Thoracic aorta (tissue), 2 donors: ENCODE measurements at places on chromosomes 2 and 18. TPM values are rescaled to one million over a fixed set of nuclear protein-coding genes. Genes with fewer than 3 reads are reported as not detected.

Gene PARD3B
- total RNA-seq: 34.5 TPM

Gene CENPA
- total RNA-seq: not detected

Gene CIB4
- total RNA-seq: not detected

Gene PRKAG3
- total RNA-seq: not detected

Gene LHCGR
- total RNA-seq: not detected

Gene RBFA
- total RNA-seq: 21.7 TPM

Gene GPR39
- 2.7 TPM for total RNA-seq

Gene IL36B
- not detected for total RNA-seq

GRCh38 chr2:70192516-70192915 is 1.7 kb upstream of the C2orf42 start:
- H3K36me3 ChIP-seq: no peaks in the 10 kb centered on the region
- DNase-seq: no peak
- H3K27me3 ChIP-seq: no peaks in the 10 kb centered on the region
- no peak overlapping the region for H3K4me3 ChIP-seq

DNA sequence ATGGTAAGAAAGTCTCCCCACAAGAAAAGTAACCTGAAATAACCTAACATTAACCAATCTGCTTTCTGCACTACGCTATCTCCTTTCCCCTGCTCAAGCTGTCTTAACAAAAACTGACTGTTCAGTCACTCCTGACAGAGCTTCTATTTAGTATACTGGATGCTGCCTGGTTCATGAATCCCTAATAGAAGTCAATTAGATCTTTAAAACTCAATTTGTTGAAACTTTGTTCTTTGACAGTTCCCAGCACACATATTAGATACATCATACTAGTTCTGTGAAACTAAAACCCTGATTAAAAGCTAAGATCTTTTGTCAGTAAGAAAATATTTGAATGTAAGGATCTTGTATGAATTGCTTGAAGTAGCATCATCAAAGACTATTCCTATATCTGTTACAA is 287.4 kb downstream of the RBM43 start:
- no peak for DNase-seq
- no peaks in the 10 kb centered on the region for H3K36me3 ChIP-seq
- H3K4me1 ChIP-seq: no peaks in the 10 kb centered on the region
- no peaks in the 10 kb centered on the region for H3K27me3 ChIP-seq

DNA sequence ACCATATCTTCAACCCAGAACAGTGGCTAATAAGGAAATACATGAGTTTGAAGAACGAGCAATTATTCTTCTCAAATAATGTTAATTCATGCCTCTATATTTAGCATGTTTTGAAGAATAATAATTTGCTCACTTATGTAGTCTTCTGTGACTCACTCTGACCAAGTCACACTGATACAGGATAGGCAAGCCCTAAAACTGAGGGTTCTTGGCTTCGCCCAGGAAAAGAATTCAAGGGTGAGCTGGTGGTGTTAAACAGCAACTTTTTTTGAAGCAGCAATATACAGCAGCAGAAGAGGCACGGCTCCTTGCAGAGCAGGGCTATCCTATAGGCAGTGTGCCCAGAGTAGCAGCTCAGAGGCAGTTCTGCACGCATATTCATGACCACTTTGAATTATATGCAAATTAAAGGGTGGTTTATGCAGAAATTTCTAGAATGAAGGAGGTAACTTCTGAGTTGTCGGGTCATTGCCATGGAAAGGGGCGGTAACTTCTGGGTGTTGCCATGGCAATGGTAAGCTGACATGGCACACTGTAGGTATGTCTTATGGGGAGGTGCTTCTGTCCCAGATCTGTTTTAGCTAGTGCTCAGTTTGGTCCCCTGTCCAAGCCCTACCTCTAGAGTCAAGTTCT is 200.6 kb downstream of the RND3 start:
- DNase-seq: no peak
- H3K27ac ChIP-seq: no peak overlapping the region
- no peaks in the 10 kb centered on the region for H3K36me3 ChIP-seq
- H3K4me3 ChIP-seq: no peak overlapping the region
- no peaks in the 10 kb centered on the region for H3K27me3 ChIP-seq

GRCh38 chr2:172751564-172751963 is 15.9 kb downstream of the RAPGEF4 start:
- no peaks in the 10 kb centered on the region for H3K27me3 ChIP-seq
- H3K4me1 ChIP-seq: no peaks in the 10 kb centered on the region
- no peak for DNase-seq
- H3K27ac ChIP-seq: no peak overlapping the region
- no peak overlapping the region for H3K4me3 ChIP-seq
- no peaks in the 10 kb centered on the region for H3K36me3 ChIP-seq

DNA sequence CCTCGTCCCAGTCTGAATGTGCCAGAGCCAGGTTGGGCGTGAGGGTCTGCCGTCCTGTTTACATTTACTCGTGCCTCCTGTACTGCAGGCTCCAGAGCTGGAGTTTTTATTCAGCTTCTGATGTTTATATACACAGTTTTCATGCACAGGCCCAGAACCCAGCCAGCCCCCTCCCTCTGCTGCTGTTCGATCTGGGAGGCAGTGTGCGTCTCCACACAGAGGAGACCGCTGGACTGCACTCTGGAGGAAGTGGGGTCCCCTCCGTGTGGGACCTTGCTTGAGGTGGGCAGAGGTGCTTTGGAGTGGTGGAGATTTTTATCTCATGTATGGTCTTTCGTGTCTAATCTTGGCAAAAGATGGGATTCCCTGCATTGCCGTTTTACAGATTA is 90.6 kb downstream of the GLI2 start:
- H3K27ac ChIP-seq: no peak overlapping the region
- no peaks in the 10 kb centered on the region for H3K36me3 ChIP-seq
- no peak for DNase-seq
- peaks cover 8% of the 10 kb centered on the region for H3K4me1 ChIP-seq

- no peaks in the 10 kb centered on the region for H3K36me3 ChIP-seq
- peaks cover 36% of the 10 kb centered on the region for H3K4me1 ChIP-seq
- H3K27me3 ChIP-seq: no peaks in the 10 kb centered on the region
- H3K27ac ChIP-seq: peak overlapping the region; percentile 26
- peak overlapping the region; percentile 16 for H3K4me3 ChIP-seq
Measured at GRCh38 chr2:237603718-237604362, 13.3 kb upstream of the RAB17 start.

DNA sequence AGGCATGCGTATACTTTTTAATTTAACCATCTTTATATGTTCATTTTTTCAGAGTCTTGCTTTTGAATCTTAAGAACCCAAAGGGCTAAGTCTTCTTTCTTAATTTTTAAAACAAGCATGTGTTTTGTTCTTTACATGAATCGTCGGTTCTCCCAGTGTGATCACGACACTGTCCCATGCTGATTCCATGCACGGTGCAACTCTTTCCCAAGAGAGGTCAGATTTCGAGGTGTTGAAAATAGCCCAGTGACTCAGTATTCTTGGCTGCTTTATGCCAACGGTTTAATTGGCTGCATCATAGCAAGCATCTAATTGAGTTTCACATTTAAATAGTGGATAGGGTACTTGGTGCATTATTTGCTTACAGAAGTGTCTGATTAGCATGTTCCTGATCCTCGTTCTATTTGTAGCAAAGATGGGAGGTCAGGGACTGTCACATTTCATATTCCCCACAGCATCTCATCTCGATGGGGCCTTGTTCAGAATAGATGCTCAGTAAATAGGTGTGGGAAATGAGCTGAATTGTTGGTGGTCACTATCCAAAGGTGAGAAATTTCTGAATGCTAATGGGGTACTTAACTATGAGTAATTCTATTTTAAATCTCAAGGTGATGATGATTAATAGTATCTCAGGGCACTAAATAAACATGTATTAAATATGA is 2.8 kb downstream of the NPAS2 start:
- H3K4me1 ChIP-seq: peaks cover 33% of the 10 kb centered on the region
- DNase-seq: no peak
- H3K36me3 ChIP-seq: no peaks in the 10 kb centered on the region
- peak overlapping the region; percentile 7 for H3K27ac ChIP-seq

- peaks cover 7% of the 10 kb centered on the region for H3K36me3 ChIP-seq
- no peak for DNase-seq
- peak overlapping the region; percentile 76 for H3K4me3 ChIP-seq
- H3K27ac ChIP-seq: peak overlapping the region; percentile 95
- H3K27me3 ChIP-seq: no peaks in the 10 kb centered on the region
- H3K4me1 ChIP-seq: peaks cover 37% of the 10 kb centered on the region
Measured at GRCh38 chr2:219252570-219252899, 508 bp upstream of the TUBA4B start.

DNA sequence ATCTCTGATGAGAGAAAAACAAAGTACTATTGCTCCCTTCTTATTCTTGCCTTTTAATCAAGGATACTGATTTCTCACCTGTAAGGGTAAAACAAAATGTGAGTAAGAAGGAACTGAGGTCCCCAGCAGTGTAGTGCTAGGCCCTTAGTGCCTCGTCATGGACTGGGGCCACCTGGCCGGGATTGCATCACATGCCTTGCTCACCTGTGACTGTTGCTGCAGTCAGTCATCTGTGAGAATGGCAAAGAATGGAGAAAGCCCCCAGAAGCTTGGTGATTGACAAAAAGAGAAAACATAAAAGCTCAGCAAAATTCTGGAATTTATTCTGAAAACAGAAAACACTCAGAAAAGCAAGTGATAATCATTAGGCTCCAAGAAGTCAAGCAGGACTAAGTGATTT is 63.4 kb downstream of the SPATS2L start:
- H3K27ac ChIP-seq: no peak overlapping the region
- no peak for DNase-seq
- H3K4me3 ChIP-seq: no peak overlapping the region
- no peaks in the 10 kb centered on the region for H3K4me1 ChIP-seq
- H3K36me3 ChIP-seq: no peaks in the 10 kb centered on the region

DNA sequence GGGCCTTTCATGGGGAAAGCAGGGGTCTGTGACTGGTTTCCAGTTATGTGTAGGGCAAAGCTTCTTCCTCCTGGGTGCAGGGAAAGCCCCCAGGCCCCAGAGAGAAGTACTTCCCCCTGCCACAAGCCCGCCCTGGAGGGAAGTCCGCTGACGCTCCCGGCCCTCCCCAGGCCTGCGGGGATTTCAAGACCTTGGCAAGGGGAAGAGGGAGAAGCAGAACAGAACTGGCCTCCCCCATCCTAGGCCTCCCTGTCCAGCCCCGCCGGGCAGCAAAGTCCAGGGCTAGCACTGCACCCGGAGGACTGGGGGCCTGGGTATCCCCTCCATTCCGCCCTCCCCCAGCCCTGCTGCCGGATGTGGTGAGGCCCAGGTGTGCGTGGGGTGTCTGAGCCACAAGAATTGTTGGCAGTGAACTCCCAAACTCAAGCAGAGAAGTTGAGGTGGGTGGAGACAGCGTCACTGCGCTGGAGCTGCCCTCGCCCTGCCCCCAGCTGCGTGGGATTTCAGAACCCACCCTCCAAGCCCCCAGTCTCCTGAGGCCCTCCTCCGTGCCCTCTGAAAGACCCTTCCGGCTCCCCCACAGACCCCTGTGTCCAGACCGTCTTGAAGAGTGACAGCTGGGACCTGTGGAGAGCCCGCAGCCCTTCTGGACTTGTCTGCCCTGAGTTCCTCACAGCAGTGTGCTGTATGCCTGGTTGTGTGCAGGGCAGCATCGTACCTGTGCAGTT is 1.1 kb upstream of the DUSP2 start:
- H3K27me3 ChIP-seq: no peaks in the 10 kb centered on the region
- DNase-seq: no peak
- H3K4me3 ChIP-seq: peak overlapping the region; percentile 77

GRCh38 chr2:10028988-10029874 is 14.1 kb upstream of the KLF11 start:
- no peaks in the 10 kb centered on the region for H3K36me3 ChIP-seq
- no peaks in the 10 kb centered on the region for H3K4me1 ChIP-seq
- DNase-seq: no peak
- no peaks in the 10 kb centered on the region for H3K27me3 ChIP-seq
- H3K27ac ChIP-seq: peak overlapping the region; percentile 30

GRCh38 chr2:73111073-73112025 is 1.4 kb downstream of the RAB11FIP5 start:
- H3K4me1 ChIP-seq: peaks cover 16% of the 10 kb centered on the region
- no peaks in the 10 kb centered on the region for H3K27me3 ChIP-seq
- H3K27ac ChIP-seq: peak overlapping the region; percentile 96
- DNase-seq: no peak
- H3K36me3 ChIP-seq: no peaks in the 10 kb centered on the region
- H3K4me3 ChIP-seq: peak overlapping the region; percentile 95

GRCh38 chr2:201698588-201699226 is at the start of gene MPP4:
TSS of gene MPP4 (minus strand) at chr2:201698644. CDS start at chr2:201693954, 4,690 bp downstream.
- H3K36me3 ChIP-seq: peaks cover 3% of the 10 kb centered on the region
- H3K27me3 ChIP-seq: no peaks in the 10 kb centered on the region
- peaks cover 7% of the 10 kb centered on the region for H3K4me1 ChIP-seq
- no peak for DNase-seq
- no peak within 1 kb of the TSS for H3K4me3 ChIP-seq

DNA sequence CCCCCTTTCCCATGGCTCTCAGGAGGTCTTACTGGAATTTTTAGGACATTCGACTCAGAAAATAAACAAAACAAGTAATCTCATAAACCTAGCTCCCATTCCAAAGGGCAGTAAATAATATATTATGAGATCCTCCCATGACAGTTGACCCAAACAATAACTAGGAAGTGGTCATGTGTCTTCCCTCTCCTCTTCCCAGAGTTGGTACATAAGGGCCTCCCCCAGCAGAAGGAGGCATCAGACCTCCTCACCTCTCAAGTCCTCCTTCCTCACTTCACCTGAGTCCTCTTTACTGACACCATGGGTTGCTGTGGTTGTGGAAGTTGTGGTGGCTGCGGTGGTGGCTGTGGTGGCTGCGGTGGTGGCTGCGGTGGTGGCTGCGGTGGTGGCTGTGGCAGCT is at the start of gene SCYGR7:
TSS of gene SCYGR7 (plus strand) at position 301 of the 400 bp plus-strand sequence. CDS start at position 301, 0 bp downstream.
- H3K36me3 ChIP-seq: no peaks in the 10 kb centered on the region
- H3K27ac ChIP-seq: no peak within 1 kb of the TSS
- no peak within 1 kb of the TSS for H3K4me3 ChIP-seq
- no peaks in the 10 kb centered on the region for H3K4me1 ChIP-seq
- no peaks in the 10 kb centered on the region for H3K27me3 ChIP-seq

- no peak overlapping the region for H3K27ac ChIP-seq
- no peak for DNase-seq
- H3K36me3 ChIP-seq: no peaks in the 10 kb centered on the region
- H3K4me3 ChIP-seq: no peak overlapping the region
Measured at GRCh38 chr2:177723235-177723634, 330.7 kb downstream of the AGPS start.

DNA sequence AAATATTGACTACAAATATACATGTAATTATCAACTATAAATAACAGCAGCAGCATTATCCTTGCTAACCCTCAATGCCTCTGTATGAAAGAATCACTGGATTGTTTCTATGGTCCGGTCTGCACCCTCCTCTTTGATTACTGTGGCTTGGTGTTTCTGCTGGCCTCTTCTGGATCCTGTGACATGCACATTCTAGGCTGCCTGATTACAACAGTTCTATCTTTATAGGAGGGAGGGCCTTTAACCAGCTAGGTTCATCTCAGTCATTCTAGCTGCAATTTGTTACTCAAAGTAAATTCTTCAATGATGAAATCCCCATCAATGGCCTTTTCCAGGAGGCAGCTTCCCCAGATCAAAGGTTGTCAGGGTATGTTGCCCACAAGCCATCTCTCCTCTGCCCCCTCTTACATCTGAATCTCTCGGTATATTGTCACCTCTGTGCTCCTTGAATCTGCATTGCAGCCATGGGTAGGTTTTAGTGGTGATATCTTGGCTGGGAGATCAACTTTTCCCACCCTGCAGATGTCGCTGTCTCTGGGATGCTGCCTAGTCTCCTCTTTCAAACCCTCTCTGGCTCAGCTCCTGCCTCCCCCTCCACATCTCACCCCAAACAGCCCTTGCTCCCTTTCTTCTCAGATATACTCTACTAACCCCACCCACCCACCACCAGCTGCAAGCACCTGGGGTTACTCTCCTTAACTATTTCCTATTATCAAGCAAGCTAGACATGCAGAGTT is 106.2 kb upstream of the BZW1 start:
- H3K4me3 ChIP-seq: no peak overlapping the region
- DNase-seq: no peak
- H3K36me3 ChIP-seq: no peaks in the 10 kb centered on the region
- H3K27ac ChIP-seq: no peak overlapping the region
- no peaks in the 10 kb centered on the region for H3K27me3 ChIP-seq
- H3K4me1 ChIP-seq: no peaks in the 10 kb centered on the region
